ENCODE measurements at places on chromosomes 6 and 20.
A peak's percentile ranks its signal among the peaks of the same experiment; 100 is the strongest.

GRCh38 chr20:57938158-57939108, 228.6 kb upstream of the PMEPA1 start:
- DNase-seq, result no peak

DNA sequence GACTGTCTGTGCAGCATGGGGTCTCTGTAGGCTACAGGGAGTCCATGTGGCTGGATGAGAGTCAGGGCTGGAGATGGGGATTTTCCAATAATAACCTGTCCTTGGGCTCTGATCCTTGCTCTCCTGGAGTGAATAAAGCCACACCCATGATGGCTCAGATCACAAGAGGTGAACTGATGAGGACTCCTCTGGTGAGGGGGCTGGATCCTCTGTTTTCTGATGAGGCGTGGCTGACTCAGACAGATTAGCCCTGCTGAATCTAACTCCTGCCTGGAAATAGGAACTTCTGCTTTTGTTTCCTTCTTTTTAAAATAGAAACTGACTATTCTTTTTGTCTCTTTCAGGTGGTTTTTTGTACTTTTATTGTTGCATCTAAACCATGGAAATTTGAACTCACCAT, 27.0 kb downstream of the CST9L start:
- no peak for DNase-seq

DNA sequence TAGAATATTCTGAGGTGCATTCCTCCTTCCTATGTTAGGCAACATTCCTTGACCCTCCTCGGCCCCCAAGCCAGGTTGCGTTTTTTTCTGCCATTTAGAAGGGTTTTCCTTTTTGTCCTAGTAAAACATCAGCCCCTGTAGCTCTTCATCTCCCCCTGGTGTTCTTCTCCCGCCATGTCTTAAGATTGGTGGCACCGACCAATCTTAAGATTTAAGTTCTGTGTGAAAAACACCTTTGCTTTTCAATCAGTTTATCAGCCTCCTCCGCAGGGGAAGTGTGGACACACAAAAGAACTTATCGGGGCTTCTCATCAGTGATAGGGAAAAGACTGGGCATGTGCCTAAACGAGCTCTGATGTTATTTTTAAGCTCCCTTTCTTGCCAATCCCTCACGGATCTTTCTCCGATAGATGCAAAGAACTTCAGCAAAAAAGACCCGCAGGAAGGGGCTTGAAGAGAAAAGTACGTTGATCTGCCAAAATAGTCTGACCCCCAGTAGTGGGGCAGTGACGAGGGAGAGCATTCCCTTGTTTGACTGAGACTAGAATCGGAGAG, 719 bp upstream of the EDN1 start:
- DNase-seq, result peak; percentile 17

GRCh38 chr20:2261046-2261485, 34.7 kb upstream of the TGM3 start:
- no peak for DNase-seq

DNA sequence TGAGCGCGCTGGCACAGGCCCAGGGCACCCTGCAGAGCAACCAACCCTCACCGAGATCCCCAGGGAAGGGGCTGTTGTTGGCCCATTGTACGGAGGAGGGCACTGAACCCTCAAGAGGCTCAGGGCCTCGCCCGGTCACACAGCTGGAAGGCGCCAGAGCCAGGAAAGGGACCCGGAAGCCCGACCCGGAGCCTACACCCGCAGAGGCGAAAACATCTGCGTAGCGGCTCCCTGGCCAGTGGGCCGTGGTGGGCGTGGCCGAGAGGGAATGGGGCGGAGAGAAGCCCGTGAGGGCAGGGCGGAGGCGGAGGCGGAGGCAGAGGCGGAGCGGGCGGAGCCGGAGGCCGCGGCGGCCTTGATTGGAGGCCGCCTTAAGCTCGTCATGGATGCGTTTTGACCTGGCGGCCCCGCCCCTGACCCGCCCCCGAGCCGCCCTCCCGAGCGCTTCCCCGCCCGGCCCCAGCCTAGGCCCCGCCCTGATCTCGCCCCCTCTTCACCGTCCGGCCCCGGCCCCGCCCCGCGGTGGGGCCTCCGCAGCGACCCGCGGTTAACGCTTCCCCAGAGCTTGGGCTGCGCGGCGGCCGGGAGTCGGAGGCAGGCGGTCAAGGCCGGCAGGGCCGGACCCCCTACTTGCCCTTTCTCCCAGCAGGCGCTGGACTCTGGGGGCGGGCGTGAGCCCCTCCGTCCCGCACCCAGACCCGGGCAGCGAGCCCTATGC, 2.1 kb upstream of the MRGBP start:
- DNase-seq, result peak; percentile 91

- no peak for DNase-seq
Observed at GRCh38 chr20:44650771-44651433, 597 bp downstream of the ADA start.

- peak; percentile 11 for DNase-seq
Observed at GRCh38 chr6:125781314-125781868, 9.4 kb upstream of the NCOA7 start.

- no peak for DNase-seq
Observed at GRCh38 chr6:127102299-127102698, 16.2 kb upstream of the RSPO3 start.

- no peak for DNase-seq
Observed at GRCh38 chr20:17752459-17752858, 52.7 kb downstream of the BANF2 start.

DNA sequence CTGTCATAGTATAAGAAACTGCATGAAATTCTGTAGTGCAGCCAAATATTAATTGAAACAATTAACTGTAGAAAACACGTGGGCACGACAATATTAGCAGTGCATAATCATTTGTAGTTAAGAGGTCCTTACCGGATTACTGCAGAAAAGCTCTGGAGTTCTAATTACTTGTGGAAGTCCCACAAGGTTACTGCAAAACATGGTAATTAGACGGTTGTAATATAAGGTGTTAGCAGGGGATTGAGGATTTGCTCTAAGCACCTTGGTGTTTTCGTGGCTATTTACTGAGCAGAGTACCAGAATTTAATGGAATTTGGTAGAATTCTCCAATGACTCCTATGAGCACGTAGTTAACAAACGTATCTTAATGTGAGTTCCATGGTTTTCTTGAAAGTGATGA, 473.6 kb upstream of the AGPAT4 start:
- DNase-seq, result no peak

- no peak for DNase-seq
Observed at GRCh38 chr6:39189915-39190544, 39.2 kb downstream of the KCNK5 start.

DNA sequence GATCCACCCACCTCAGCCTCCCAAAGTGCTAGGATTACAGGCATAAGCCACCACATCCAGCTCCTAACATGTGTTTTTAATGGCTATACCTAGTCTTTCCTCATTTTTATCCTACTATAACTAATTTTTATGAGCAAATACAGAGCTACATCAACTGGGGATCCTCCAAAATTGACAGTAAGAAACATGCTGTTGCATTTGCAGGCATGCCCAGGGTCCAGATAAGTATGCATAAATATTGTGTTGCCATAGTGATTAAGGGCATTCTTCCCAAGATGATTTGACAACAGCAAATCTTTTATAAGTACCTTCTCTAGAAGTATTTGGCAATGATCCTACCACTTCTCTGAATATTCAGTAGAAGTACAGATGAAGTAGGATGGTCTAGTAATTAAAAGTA, 41.9 kb upstream of the MOXD1 start:
- no peak for DNase-seq

DNA sequence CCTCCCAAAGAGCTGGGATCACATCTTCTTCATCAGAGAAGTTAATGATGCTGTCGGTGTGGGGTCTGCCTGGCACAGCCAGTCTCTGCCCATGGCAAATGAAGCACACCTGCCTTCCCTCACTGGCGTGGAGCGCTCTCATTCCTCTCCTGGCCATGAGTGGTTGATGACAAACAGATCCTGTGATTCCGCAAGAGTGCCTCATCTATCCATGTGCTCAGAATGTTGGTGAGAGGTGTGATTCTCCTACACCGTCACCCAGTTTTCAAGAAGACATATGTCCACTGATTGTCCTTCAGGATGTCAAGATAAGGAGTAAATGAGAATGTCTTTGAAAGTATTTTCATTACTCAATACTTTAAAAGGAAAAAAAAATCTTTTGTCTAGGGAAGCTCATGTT, 97.5 kb upstream of the GGTLC1 start:
- DNase-seq, result no peak

- DNase-seq, result no peak
Observed at GRCh38 chr6:21071780-21072468, 521.6 kb upstream of the SOX4 start.

- DNase-seq, result no peak
Observed at GRCh38 chr6:118408863-118409262, 139.2 kb upstream of the PLN start.

- DNase-seq, result no peak
Observed at GRCh38 chr20:23081263-23081819, 4.8 kb downstream of the CD93 start.

- no peak for DNase-seq
Observed at GRCh38 chr6:17267566-17267965, 13.6 kb upstream of the RBM24 start.

DNA sequence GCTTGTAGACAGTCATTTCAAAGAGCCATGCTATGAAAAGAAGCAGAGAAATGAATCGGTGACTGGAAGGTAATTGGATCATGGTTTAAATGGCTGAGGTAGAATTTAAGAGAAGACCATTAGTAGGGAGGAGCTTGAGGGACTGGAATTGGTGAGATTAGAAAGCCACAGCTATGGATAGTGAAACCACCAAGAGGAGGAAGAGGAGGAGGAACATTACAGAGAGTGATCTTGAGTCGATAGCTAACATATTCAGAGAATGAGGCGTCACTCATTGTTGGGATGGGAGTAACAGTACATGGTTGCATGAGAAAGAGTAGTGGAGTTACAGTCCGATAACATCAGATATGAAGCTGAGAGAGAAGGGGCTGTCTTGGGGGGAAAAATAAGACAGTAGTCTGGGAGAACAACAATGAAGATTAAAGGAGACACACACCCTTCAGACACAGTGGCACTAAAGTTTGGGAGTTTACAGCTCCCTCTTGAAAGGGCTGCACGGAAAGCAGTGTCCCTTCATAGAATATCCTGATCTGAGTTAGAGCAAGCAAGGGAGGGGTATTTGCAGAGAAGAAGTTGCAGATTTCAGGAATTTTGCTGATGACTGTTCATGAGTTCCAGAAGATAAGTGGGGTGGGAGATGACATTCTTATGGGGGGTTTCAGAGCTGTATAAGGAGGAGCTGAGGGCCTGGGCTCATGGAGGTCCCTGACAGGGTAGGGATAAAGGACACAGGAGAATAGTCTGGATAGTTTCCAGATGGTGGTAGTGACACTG, 15.1 kb upstream of the LAMP5 start:
- no peak for DNase-seq

DNA sequence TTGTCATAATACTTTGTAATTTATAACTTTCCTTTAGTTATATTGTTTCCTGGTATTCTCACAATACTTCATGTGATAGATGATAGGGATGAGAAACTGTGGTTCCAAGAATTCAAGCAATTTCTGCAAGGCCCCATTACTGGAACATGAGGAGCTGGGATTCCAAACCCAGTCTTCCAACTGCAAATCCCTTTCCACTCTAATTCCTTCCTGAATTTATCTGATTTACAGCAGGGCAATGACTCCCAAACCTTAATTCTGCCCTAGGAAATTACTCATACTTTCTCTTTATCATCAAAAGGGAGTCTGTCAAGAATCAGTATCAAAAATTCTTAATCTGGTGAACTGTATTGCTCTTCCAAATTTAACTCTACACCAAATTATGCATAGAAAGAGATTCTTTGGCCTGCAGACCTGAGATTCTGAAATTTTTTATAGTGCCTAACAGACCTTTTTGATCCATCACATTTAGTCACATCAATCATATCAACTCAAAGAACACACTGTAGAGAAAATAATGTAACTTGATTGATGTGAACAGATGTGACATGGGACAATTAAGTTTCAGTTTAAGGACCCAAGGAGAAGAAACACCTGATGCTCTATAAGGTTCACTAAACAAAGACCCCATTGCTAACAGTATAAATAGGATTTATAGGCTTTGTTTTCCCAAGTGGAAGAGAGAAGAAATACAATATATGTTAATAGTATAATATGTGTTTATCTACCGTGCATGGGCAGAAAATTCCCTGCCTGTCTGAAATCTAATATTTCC, 41.5 kb upstream of the GJA1 start:
- no peak for DNase-seq

DNA sequence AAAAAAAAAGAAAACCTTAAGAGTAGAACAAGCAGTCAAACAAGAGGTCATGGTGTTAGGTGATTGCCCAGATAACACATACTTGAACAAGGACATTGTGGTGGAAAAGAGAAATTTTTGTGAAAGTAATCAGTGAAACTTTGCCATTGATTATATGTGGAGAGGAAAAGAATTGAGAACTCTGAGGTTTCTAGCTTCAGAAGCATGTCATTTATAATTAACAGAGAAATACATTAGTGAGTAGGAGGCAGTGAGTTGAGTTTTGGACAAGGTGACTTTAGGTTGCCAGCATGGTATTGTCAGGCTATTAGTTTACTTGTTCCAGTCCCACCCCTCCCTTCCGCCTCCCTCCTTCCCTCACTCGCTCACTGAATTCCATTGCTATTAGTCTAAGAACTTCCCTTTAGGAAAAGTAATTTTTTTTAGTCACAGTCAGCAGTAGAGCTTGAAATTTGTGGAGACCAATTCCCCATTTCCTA, 17.2 kb downstream of the TAB2 start:
- no peak for DNase-seq

DNA sequence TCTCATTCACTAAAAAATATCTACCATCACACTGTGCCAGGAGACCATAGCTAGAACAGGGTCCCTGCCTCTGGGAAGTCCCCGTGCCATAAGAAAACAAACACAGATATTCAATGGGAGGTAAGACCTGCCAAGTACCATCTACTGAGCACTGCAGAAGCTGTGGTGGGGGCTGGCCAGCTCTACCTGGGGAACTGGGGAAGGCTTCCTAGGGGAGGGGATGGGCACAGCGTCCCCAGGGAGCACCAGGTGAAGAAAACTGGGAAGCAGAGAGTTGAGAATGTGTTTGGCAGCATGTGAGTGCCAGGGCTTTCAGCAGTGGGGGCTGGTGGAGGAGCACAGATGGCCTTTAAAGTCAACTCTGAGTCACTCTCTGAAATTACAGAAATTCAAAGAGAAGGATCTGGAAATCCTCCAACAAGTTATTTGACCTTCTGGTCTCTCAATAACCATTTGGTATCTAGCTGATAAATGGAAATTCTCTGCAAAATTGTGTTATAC, 85.2 kb downstream of the SHLD1 start:
- no peak for DNase-seq

DNA sequence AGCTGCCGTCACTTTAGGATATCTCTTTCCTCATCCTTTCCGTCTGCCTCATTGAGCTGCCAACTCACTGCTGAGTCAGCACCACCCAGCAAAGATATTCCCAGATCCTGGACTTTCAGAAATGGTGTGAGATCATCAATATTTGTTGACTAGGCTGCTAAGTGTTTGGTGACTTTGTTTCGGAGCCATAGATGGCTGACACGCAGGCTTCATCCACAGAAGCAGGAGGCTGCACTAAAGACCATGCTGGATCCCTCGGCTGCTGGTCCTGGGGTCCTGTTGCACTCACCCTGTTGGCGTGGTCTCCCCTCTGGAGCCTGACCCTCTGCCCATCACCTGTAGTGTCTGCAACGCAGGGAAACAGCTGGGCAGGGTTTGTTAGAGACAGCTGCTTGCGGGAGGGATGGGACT, 96.5 kb downstream of the ERMARD start:
- DNase-seq, result no peak

- DNase-seq, result no peak
Observed at GRCh38 chr6:139058029-139058428, 29.5 kb downstream of the ABRACL start.
